ENCODE measurements at places on chromosomes 7 and 10.

GRCh38 chr10:101050208-101051069 lies 11.3 kb upstream of the KAZALD1 start:
- DNase-seq = no peak

- DNase-seq = no peak
Measured at GRCh38 chr7:36527549-36527913, 137.9 kb downstream of the ANLN start.

GRCh38 chr10:102381983-102382382 lies 13.5 kb upstream of the NFKB2 start:
- no peak for DNase-seq

GRCh38 chr7:151101621-151102396 lies 15.5 kb downstream of the AGAP3 start:
- no peak for DNase-seq

- no peak for DNase-seq
Measured at GRCh38 chr7:31924251-31924650, 146.0 kb downstream of the PDE1C start.

DNA sequence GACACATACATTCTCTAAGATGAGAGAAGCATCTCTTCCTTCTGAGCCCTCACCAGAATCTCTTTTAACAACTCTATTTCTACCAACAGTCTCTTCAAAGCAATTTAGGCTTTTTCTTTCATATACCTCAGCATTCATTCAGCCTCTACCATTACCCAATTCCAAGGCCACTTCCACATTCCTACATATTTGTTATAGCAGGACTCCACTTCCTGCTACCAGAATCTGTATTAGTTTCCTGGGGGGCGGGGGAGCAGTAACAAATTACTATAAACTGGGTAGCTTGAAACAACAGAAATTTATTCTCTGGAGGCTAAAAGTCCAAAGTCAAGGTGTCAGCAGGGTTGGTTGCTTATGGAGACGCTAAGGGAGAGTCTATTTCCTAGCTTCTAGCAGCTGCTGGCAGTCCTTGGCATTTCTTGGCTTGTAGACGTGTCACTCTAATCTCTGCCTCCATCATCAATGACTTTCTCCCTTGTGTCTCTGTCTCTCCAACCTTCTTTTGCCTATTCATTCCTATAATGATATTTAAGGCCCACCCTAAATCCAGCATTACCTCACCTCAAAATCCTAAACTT lies 7.4 kb downstream of the PRPS1L1 start:
- no peak for DNase-seq

- no peak for DNase-seq
Measured at GRCh38 chr10:33234831-33235237, 99.6 kb downstream of the NRP1 start.

DNA sequence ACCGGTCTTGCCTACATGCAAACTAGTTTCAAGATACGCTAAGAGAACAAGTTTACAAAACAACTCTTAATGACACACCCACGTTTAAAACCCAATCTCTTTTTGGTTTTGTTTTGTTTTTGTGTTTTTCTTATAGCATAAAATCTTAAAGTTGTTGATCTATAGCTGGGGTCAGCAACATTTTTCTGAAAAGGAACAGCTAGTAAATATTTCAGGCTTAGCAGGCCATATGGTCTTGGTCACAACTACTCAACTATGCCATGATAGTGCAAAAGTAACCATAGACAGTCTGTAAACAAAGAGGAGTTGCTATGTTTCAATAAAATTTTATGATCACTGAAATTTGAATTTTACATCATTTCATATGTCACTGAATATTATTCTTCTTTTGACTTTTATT lies 327.4 kb downstream of the AGMO start:
- DNase-seq = no peak

- no peak for DNase-seq
Measured at GRCh38 chr7:87148332-87148955, 3.8 kb upstream of the DMTF1 start.

- no peak for DNase-seq
Measured at GRCh38 chr10:132962623-132963429, 20.5 kb upstream of the CFAP46 start.

DNA sequence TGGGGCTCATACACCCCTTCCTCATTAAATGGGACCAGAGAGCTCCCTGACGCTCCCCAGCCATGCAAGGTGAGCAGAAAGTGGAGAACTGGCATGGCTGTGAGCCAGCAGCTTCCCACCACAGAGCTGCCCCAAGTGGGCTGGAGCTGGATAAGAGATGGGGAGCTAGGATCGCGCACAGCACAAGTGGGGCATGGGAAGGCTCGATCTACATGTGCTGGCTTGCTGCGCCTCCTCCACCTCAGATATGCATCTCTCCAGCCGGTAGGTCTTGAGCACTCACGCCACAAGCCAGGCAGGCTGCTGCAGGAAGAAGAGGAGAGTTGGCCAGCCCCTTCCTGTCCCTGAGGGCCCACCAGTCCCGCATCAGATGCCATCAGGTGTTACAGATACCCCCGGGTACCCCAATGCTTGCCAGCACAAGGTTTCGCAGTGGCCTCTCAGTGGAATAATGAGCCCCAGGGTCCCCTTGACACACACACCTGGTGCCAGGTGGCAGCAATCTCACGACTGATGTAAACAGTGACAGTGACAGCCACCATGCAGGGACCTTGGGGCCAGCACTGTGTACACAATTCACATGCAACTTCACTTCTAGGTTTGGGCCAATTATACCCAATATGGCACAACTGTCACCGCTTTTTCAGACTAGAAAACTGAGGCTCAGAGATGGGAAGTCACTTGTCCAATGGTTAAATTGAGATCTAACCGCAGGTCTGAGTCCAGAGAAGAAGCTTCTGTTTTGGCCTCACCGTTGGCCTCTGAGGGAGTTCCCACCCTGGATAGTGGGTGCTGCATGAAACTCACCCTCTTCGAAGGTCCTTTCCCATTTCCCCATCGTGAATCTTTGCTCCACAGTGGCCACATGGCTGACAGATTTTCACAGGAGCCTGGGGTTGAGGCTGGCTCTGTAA lies 79.3 kb downstream of the OAT start:
- DNase-seq = no peak

DNA sequence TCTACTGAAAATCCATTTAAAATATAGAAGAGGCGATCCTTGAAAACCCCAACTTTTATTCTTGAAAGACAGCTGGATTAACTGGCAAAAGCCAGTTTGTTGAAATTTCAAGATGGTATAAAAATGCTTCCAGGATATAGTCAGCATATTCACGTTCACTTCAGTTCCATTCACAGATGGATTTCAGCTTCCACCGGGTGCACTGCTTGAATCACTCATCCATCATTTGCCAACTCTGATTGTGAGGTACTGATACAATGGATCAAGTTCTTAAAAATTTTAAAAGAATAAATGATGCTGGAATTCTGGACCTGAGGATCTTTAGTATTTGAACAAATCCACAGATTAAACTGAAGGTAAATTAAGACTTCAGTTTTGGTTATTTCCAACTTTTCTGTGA lies 2.4 kb downstream of the PURB start:
- DNase-seq = no peak

GRCh38 chr7:146319629-146320028 lies 203.0 kb downstream of the CNTNAP2 start:
- DNase-seq = no peak

- DNase-seq = no peak
Measured at GRCh38 chr10:20972925-20973324, 75.8 kb upstream of the NEBL start.

DNA sequence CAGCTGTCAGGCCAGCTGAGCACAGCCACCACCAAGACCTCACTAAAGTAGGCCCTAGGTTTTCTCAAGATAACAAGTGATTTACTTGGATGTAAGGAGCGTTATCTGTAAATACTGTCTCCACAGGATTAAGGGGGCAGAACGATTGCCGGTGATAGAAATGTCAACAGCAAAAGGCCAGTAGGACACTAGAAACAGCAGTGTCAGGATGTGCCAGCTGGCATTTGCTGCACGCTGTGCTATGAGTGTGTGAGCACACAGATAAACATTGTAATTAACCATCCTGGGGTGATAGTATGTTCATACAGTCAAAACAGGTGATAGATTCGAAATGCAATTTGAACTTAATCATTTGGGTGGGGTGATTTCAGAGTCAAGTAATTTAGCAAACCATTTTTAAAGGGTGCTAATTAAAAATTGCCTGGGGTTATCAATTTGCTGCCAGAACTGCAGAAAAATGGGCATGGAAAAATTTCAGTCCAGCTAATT lies 36.3 kb upstream of the NOBOX start:
- no peak for DNase-seq

GRCh38 chr10:30052062-30052461 lies 7.3 kb downstream of the JCAD start:
- no peak for DNase-seq

DNA sequence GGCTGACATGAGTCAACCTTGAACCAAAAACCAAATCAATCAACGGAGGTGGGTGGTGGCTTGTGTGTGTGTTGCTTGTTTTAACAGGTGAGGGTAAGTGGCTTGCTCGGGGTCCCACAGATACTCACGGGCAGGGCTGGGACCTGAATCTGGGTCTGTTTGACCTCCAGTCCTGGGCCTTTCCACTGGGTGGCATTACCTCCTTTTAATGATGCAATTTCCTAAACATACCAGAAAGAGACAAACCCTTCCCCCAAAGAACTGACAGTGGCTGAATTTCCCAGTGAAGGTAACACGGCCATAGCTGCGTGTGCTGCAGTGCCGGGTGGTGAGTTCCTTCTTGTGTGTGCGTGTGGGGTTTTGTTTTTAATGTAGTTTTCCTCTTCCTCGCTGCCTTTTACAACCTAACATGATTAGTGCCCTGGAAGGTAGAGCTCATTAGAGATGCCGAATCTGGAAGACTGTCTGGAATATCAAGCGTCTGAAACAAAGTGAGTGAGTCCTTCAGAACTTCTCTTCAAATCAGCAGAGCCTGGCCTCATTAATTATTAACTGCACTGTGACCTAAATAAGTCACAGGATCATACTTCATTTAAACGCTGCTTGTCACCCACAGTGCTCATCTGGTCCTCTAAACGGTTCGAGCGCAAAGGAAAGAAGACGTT lies 166.1 kb upstream of the TCERG1L start:
- no peak for DNase-seq

GRCh38 chr7:71707041-71707440 lies 575.1 kb downstream of the GALNT17 start:
- no peak for DNase-seq

DNA sequence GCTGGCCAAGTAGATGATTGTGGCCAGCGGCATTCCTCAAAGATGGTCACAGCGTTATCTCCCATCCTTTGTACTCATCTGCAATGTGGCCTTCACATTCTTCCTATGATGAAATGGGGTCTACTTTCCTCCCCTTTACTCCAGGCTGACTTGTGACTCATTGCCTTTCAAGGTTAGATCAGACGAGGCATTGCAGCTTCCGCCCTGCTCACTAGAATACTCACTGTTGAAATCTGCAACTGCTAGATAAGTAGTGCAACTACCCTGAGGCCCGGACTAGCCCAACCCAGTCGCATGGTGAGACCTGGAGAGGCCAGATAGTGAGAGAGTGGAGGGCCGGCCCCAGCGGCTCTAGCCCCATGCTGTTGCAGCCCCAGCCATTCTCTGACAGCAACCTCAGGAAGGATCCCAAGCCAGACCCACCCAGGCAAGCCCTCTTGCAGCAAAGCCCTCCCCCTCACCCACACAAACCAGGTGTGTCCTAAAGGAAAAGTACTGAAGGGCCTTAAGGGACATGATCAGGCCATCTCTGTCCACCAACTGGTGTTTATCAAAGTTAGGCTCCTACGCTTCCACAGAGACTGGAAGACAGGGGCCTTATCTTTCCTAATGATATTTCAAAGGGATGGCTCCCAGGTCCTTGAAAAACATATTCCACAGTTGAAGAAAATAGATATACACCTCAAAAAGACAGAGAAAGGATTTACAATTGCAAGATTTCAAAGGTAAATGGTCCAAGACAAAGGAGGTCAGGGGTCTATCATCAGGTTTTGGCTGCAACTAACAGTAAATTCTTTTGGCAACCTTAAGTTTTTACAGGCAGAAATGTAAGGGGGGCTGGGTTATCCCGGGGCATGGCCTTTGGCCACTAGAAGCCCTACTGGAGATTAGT lies 107.2 kb upstream of the TRIM24 start:
- no peak for DNase-seq

DNA sequence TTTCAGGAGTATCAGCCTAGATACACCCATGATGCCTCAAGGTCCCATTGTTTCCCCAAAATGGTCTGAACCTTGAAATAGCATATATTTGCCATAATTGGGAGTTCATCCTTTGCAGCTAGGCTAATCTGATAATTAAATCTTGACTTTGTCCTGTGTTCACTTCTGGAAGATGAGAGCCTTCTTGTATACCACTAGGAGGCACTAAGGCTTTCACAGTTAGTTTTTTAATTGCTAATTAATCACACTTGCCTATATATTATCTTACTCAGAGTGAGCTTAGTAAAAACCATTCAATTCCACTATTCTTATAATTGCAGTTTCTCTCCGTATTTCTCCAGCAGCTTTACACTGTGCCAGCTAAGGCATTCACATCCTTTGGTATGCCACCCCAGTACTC lies 48.7 kb upstream of the MAGI2 start:
- DNase-seq = no peak

GRCh38 chr7:81280531-81280930 lies 361.7 kb upstream of the SEMA3C start:
- DNase-seq = no peak

DNA sequence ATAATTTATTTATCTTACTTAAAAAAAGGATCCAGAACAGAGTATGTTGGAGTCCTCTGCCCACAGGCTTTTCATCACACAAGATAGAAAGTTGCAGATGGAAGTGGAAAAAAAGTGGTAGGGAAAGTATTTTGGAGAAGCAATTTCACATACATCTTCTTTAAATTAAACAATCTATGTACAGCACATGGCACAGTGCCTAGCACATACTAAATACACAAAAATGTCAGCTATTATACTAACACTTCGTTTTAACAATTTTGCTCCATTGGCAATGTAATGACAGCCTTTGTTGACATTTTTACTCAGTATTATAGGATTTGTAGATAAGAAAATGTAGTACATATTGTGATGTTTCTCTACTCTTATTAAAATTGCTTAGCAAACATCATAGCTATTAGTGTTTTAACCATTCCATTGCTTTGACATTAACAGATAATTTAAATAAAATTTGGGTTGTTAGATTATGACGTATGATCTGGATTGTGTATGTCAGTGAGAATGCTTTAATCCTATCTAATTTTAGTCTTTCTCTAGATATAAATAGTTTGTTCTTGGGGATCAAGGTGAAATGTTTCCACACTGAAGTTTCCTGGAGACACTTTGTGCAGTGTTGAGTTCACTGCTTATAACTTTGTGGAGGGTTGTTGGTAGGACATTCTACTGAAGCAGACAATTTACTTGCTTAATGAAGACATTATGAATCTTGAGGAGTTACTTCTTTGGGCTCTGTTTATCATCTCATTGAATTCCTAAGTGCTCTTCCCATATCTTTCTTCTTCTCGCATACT lies 202.8 kb upstream of the DKK1 start:
- no peak for DNase-seq

- no peak for DNase-seq
Measured at GRCh38 chr7:156466272-156466671, 174.3 kb upstream of the RNF32 start.

DNA sequence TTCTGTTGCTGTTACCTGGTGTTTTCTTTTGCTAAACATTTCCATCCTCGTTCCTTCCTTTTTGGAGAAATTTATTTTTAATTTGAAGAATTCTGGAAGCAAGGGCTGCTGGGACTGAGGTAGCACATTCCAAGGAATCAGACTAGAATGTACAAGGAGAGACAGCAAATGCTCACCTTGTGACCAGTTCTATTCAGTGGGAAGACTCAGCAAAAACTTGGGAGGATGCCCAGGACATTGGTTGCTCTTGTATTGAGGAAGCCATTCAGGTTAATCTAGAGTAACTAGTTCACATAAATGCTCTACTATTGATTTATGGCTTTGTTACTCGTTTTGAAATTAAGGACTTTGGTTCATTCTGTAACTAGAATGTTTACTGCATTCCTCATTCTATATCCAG lies 11.3 kb downstream of the PLCE1 start:
- DNase-seq = no peak
